Stimulated activated CD4-positive, alpha-beta T cell treated with anti-CD3 and anti-CD28 coated beads, TNF-alpha, amount 100 ng/mL, for 24 hours (primary cell): ENCODE measurements at places on chromosomes 7 and 10.

- DNase-seq, result no peak
These were observed 32.6 kb downstream of the LRRTM3 start for GRCh38 chr10:66958466-66958865.

DNA sequence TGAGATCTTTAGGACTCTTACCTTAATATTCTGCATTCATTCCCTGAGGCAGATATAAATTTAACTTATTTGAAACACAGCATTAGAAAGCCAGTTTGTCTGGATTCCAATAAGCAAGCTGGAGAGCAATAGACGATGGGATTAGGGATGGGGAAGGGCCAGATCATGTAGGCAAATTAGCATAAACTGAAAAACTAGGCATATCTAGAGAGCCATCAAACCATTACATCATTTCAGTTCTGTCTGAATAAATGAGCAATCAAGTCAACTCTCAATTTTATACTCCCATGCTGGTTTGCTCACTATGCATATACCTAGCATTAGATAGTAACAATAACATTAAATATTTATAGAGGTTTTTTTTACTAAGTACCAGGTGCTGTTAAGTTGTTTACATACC is 583.6 kb upstream of the LRRN3 start:
- DNase-seq, result no peak

DNA sequence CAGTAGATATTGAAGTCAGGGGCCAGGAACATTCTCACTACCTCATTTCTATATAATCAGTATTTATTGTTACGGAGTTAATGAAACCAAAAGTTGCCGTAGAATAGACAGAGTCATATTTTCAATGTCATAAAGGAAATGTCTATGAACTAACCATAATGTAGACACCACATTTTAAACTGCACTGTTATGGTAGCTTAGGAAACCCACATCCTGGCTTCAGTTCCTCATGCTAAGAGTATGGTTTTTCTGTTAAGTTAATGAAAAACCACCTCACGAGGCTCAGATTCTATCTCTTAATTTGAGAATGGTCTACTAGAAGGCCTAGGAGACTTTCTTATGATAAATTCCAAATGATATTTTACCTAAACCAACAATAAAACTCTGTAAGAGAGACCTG is 166.5 kb downstream of the TMEM26 start:
- no peak for DNase-seq

- DNase-seq, result no peak
These were observed 91.1 kb upstream of the ADAM12 start for GRCh38 chr10:126479280-126479895.

DNA sequence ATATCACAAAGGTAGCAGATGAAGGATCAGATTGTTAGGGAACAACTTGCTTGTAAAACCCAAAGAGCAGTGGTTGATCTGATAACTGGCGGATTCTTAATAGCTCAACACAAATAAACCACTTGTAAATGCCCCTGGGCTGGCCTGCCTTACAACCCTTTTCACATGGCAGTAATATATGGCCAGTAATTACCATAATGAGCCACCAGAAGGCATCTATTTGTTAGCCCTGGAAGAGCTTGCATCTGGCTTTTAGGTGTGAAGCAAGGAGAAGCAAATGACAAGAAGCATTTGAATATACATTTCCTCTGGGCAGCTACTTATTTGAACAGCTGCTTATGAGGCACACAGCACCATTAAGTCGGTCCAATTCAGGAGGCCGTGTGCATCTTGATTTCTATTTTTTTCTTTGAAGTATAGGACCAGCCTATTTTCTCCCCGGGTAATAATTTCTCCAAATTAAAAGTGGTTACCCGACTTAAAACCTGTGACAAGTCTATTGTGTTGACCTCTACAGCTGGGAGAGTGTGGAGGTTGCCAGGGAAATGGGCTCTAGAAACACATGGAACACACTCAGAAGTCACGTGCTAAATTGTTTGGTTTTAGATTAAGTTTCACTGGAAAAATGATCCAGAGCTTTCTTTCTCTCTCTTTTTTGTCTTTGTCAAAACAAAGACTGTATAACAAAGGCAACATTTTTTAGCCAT is 113.4 kb downstream of the SEM1 start:
- DNase-seq, result no peak

DNA sequence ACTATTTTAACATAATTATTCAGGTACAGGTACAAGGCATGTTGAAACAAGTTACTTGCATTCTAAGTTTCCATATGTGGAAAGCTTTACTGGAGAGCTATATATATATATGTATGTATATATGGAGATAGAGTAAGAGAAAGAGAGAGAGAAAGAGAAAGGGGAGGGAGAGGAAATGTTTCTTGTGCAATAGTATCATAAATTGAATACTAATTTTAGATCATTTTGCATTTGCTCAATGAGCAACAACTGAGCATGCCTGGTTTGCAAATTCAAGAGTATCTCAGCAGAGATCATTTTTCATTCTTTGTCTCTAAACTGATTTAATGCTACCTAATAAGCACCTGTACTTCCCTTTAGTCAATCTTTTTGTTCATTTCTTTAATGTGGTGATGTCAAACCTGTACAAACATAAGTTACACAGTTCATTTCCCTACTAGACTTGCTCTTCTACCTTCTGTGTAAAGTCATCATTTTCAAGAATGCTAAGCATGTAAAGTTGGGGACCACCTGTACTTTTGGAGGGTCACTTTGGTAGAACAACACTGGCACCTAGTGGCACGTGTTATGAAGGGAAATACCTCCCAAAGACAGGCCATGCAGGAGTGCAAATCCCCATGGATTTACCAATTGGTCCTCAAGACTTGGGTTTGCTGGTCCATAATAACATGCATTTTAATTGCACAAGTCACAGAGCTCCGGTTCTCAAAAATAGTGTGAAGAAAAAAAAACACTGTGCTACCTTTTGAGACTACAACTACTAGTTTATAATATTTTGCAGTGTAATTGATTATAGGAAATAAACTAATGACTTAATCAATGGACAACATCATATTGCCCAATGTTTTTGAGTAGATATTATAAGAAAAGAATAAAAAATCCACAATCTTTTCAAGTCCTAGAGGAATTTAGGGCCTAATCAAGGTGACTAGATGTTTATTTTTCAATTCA is 431.2 kb upstream of the IGFBP3 start:
- no peak for DNase-seq

DNA sequence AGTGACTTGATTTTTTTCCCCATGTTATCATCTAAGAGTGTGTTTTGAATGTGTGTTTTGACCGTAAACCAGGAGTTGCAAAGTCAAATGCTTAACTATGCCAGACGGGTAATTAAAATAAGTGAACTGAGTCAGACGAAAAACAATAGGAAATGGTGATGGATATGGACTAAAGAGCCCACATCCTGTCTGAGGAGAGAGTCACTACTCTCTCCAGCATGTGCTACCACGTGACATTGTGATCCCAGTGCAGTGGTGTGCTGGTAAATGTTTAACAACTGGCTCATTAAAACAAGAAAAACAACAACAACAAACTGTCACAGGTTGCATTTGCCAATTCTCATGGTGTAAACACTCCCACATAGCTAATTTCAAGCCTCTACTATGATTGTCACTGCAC is 164.3 kb downstream of the SUGCT start:
- no peak for DNase-seq

DNA sequence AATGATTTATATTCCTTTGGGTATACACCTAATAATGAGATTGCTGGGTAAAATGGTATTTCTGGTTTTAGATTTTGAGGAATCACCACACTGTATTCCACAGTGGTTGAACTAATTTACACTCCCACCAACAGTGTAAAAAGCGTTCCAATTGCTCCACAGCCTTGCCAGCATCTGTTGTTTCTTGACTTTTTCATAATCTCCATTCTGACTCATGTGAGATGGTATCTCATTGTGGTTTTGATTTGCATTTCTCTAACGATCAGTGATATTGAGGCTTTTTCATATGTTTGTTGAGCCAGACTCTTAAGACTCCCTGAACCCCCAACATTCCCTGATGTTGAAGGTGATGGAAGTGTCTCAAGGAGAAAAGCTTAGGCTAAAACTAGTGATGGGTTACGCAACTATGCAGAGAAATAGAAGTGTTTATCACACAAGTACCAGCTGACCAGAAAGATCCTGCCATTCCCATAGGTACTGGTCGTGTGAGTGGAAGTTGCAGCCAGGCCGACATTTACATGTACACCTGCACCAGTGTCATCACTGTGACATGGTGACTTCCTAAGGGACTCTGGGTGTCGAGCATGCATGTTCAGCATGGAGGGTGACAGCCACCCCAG is 711.2 kb upstream of the NRP1 start:
- DNase-seq, result no peak

DNA sequence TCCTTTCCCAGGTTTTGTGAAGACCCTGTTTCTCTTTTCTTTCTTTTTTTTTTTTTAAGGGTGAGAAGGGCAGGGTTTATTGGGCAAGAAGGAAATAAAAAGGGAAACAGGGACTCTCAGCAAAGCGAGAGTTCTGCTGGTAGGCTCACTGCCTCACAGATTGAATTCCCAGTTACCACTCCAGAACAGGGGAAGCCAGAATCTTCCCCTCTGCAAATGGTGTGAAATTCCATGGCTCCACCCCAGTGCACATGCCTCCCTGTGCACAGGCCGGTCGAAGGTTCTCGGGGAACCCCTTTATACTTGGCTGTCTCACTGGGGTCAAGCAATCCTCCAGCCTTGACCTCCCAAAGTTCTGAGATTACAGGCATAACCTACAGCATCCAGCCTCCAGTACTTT is 10.5 kb upstream of the GUSB start:
- no peak for DNase-seq

DNA sequence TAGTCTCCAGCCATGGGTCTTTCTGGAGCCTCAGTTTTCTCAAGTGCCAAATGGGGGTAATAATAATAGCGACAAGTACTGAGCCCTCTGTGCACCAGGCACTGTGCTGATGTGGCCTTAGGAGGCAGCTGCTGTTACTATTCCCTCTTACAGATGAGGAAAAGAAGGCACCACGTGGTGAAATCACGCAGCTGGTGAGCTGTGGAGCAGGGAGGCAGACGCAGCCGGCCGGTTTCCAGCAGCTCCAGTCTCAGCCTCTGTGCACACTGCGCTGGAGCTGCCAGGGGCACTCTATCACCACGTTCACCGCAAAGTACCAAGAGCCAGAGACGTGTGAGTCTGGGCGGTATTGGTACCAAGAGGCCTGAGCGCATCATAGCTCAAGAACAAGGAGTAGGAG is 9.6 kb downstream of the PYROXD2 start:
- DNase-seq, result no peak

- DNase-seq, result no peak
These were observed 13.9 kb upstream of the SGPL1 start for GRCh38 chr10:70801854-70802253.

GRCh38 chr7:91892821-91893340 is 12.4 kb upstream of the MTERF1 start:
- DNase-seq, result no peak

DNA sequence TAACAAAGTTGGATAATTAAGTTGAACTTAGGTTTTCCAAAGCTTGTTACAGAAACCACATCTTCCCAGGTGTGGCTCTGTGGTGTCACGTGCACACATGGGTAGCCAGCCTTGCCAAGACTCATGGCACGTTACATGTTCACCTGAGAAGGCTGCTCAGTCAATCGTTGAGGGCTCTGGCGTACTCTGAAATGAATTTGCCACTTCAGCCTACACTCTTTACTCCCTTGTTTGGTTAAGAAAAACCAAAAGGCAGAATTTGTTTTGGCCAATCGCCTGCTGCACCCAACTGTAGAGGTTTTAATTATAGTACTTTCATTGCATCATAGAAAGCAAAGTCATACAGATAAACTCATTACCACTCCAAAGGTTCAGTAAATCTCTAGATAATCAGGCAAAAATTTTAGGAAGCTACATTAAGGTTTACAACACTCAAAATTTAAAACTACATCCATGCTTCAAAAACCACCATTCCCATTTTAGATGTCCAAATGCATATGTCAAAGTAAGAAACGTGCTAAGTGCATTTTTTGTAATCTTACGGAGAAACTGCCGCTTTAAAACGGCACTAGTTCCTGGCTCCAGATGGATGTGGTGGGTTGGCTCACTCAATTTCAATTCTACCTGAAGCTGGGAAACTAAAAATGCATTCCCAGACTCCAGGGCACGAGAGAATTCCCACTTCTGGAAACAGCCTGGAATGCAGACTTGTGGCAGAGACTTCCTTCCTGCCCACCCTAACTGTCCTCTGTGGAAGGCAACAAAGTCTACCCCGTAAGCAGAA is 88.4 kb downstream of the DIP2C start:
- DNase-seq, result no peak

GRCh38 chr7:41954976-41955375 is 252.1 kb upstream of the INHBA start:
- DNase-seq, result no peak

DNA sequence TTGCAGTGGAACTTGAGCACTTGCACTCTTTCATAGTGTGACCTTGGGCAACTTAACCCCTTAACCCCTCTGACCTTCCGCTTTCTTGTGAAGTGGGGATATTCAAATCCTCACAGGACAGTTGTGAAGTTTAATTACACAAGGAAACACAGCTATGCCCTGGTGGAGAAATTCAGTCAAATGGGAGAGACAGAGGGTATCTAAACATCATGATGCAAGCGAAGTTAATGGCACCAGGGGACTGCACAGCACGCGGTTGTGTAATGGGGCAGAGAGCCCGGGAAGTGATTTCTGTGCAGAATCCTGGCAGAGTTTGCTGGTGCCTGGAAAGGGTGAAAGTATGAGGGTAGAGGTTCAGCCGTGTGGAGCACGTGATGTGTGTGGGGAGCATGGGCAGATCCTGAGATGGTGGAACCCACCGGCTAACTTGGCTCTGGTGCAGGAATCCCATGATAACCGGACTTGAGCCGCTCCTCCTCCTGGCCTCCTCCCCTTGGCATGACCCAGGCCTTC is 51.7 kb downstream of the SNX10 start:
- DNase-seq, result no peak

- DNase-seq, result no peak
These were observed 57.2 kb upstream of the INPP5A start for GRCh38 chr10:132480356-132480755.

GRCh38 chr7:25901658-25902057 is 250.3 kb upstream of the NFE2L3 start:
- no peak for DNase-seq

DNA sequence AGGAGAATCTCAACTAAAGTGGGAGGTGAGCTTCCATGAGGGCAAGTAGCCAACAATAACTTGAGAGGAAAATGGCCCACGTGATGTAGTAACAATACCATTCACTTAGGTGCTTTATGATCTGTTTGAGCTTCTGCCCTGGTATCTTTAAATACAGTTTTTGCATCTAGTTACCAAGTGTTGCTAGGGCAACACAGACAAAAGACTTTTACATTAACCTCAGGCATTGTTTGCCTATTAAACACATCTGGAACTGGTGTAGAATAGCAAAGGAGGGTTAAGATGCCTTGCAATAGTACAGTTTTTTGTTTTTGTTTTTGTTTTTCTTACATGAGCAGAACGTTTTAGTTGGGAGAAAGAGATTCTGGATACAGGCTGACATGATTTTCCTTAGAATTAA is 97.7 kb upstream of the MTPN start:
- no peak for DNase-seq

DNA sequence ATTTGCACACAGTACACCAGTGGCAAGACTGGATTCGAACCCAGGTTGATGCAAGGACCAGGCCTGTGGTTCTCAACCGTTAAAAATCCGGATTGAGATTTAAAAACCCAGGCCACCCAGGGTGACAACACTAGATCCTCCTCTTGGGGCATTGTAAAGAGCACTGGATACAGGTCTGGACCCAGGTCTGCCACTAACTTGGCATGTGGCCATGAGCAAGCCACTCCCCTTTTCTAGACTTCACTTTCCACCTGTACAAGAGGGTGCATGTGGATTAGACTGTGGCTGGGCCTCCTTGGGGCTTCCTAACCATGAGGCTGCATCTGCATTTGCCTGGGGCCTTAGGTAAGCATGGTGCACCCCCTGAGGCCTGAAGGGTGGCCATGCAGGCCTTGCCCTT is 21.7 kb upstream of the SLC29A3 start:
- no peak for DNase-seq

GRCh38 chr7:51785876-51786275 is 469.3 kb upstream of the COBL start:
- DNase-seq, result no peak
